ENCODE measurements at places on chromosomes 5 and 9. TPM values are rescaled to one million over a fixed set of nuclear protein-coding genes. Genes with fewer than 3 reads are reported as not detected.

IFNA2 gene
- total RNA-seq, result not detected

DIPK1B gene
- total RNA-seq, result 6.3 TPM

ITK gene
- total RNA-seq, result 2.8 TPM

INSL6 gene
- total RNA-seq, result not detected

- no peak for DNase-seq
Observed at GRCh38 chr5:171820561-171820960, 34.9 kb downstream of the SMIM23 start.

- DNase-seq, result no peak
Observed at GRCh38 chr5:67316695-67317094, 120.1 kb upstream of the CD180 start.

GRCh38 chr9:89844535-89844934 lies 239.7 kb downstream of the GADD45G start:
- DNase-seq, result no peak

GRCh38 chr9:112787978-112788377 lies 37.4 kb downstream of the SNX30 start:
- no peak for DNase-seq

DNA sequence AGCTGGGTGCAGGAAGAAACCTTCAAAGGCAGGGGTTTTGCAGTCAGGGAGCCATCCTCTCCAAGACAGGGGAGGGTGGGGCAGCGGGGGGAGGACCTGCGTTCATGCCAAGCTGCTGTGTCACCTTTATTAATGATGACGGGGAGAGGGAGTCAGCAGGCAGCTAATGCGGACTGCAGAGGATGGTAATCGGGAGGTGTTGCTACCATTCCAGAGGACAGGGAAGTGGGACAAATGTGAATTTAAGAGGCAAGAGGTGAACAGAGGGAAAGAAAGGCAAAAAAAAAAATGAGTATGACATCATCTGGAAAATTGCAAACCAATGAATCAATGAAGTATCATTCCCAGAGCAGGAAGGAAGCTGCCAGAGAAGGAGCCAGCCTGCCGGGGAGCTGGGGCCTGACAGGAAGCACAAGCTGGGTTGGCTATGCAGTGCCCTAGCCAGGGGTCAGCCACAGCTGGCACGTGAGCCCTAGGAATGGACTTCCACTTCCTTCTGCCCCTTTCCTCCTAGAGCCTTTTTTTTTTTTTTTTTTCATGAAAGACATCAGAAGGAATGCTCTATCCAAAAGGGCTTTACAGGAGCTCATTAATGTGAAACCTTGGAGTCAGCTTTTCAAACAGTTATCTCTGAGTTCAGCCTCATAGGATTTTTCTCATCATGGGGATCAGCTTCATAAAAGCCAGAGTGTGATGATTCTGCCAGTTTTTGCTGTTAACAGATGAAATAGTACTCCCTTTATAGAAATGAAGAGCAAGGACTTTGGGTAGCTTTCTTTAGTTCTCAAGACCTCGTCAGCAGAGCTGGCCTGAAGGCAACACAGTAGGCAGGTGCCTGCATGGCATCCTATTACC lies 9.2 kb downstream of the INSYN2B start:
- DNase-seq, result no peak

DNA sequence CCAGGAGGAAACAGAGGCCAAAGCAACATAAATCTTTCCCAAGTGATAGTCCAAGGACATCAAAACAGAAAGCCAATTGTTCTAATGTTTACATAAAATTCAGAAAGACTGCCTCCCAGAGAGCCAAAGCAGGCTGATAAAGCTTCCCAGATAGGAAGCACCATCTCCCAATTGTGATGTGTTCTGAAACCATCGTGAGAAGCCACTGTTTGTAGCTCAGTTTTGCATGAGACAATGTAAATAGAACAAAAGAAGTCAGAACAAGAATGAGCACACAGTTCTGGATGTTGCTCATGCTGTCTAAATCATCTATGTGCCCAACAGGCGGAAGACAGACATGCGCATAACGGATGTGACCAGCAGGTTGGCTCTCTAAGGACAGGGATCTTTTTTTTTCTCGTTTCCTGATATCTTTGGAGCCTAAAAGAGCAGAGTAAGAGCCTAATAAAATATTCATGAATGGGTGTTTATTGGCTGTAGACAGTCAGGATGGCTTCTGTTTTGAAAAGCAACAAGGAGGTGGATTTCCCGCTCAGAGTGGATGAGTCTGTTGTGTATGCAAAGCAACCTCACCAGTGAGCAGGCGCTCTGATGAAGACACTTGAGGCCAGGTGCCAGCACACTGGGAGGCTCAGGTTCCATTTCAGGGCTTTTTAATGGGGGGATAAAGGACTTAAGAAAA lies 113.6 kb downstream of the GNA14 start:
- no peak for DNase-seq

GRCh38 chr5:60346393-60346792 lies 353.6 kb downstream of the DEPDC1B start:
- no peak for DNase-seq

DNA sequence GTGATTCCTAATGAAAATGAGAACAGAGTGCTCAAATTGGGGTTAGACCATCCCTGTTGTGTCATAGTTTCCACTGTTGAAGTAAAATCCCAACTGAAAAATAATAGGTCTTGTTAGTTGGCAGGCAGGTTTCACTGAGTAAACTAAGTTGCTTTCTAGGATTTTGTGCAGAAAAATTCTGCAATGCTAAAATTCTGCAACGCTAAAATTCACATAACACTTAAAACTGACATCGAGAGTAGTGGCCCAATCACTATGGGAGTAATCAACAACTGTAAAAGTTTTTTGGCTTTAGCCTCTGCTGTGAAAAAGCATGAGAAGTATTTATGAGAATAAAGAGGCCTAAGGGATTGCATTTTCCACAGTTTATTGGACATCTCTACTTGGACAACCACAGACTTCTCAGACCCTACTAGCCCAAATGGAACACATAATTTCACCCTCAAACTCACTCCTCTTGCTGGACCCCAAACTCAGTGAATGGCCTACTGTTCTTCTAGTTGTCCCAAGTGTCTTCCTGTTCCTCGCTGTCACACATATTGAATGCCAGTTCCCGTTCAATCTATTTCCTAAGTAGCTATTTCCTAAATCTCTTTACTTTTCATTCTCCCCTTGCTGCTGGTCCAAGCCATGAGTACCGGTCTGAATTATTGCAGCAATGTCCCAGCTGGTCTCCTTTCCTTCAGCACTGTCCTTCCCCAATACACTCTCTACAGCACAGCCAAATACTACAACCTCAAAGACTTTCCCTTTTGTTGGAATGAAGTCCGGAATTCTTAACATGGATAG lies 355.4 kb downstream of the PDE4D start:
- no peak for DNase-seq

GRCh38 chr9:136313111-136314055 lies 9.5 kb upstream of the CCDC187 start:
- DNase-seq, result no peak

DNA sequence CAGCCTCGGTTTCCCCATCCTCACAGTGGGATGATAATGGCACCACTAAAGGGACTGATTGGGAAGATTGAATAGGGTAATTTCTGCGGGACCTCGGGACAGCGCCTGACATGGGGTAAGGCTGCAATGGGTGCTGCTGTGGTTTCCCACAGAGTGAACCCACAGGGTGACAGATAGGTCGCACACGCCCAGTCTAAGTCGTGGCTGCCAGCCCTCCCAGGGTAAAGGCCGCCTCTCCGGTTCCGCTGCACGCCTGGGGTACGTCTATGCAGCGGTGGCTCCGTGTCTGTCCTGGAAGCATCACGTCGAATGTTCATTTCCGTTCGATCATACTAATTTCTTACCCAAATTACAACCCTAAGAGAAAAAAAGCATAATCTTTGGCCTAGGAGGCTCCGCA lies 631 bp downstream of the CFAP77 start:
- no peak for DNase-seq

DNA sequence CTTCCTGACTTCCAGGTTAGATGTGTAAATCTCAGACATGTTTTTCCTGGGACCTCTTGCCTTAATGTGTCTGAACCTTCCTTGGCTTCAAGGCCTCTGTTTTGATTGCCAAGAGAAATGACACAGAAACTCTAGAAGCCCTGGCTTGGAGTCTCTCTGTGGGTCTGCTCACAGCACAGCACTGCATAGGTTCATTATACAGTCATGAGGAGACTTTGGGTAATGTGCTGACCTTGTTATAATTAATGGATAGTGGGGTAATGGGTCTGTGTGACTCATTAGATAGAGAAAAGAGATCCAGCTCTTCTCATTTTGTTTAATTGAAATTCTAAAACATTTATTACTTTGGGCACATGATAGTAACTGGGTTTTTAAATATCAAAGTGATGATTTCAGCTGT lies 175.8 kb upstream of the GLRA1 start:
- no peak for DNase-seq

GRCh38 chr9:83629433-83630104 lies 6.6 kb downstream of the IDNK start:
- no peak for DNase-seq

- no peak for DNase-seq
Observed at GRCh38 chr5:4387290-4387689, 752.8 kb upstream of the ADAMTS16 start.

GRCh38 chr5:136036293-136036911 lies 7.6 kb downstream of the TGFBI start:
- no peak for DNase-seq

GRCh38 chr5:41869151-41869723 lies 988 bp downstream of the OXCT1 start:
- DNase-seq, result no peak

GRCh38 chr9:37801959-37802711 lies 1.5 kb downstream of the DCAF10 start:
- DNase-seq, result no peak

DNA sequence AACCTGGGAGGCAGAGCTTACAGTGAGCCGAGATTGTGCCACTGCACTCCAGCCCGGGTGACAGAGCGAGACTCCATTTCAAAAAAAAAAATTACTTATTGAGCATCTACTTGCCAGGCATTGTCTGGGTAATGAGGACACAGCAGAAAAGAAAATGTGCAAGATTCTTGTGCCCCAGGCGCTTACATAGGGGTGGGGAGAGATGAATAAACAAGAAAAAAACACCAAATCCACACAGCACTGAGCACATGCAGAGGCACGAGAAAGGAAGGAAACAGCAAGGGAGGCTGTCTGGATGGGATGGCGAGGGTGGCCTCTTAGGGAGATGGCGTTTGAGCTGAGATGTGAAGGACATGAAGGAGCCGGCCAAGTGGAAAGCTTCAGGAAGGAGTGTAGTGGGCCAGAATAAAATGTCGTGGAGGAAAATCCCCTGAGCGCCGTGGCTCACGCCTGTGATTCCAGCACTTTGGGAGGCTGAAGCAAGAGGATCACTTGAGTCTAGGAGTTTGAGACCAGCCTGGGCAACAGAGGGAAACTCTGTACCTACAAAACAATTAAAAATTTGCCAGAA lies 13.9 kb downstream of the DYNC2I2 start:
- no peak for DNase-seq

GRCh38 chr5:6774721-6775204 lies 61.5 kb downstream of the TENT4A start:
- DNase-seq, result no peak

GRCh38 chr9:96137671-96138429 lies 164.1 kb downstream of the HSD17B3 start:
- no peak for DNase-seq

GRCh38 chr5:111779922-111780292 lies 22.9 kb upstream of the NREP start:
- DNase-seq, result no peak

- DNase-seq, result no peak
Observed at GRCh38 chr5:104050436-104050835, 487.8 kb upstream of the NUDT12 start.

DNA sequence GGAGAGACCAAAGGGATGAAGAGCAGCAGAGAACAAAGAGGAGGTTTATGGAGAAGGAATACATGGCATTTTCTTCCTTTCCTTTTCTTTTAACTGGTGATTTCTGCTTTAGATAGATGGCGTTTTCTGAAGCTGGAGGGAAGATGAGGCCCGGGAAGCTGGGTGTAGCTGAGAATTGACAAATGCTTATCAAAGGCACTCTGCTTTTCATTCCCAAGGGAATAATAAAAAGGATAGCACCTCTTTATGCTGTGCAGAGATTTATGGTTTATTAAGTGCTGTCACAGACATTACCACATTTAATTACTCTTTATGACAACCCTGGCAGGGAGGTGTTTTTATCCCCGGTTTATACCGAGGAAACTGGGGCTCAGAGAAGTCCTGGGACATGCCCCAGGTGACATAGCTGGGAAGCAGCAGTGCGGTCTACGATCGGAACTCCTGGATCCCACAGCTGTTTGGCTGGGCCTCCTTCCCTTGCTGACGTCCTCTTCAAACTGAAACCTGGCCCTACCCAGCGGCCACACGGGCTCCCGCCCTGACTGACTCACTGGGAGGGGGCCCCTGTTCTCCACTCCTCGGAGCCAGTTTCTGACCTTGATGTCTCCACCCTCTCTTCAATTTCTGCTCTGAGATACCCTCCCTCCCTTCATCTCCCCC lies 8.2 kb upstream of the EPB41L4B start:
- no peak for DNase-seq

DNA sequence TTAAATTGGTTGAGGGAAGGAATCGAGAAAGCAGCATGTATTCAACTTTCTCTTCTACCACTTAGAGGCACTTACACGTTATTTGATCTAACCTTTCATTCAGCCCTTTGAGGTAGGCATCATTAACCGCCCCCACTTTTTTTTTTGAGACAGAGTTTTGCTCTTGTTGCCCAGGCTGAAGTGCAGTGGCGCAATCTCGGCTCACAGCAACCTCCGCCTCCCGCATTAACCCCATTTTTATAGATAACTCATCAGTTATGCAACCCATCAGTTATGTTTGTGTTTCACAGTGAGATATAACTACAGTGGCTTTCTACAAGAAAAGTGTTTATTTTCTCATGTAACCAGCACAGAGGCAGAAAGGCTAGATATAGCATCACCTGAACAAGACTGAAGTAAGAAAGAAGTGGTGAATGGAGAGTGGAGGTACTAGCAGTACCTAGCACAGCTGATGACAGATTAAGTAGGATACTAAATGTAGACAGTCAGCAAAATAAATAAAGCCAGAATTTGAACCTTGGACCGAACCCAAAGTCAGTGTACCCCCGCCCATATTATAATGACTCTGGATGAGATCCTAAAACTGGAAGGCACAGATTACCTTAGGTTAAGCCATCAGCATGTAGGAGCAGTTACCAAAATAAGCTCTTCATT lies 91.2 kb downstream of the PJA2 start:
- DNase-seq, result no peak

GRCh38 chr5:40021007-40021406 lies 596.2 kb upstream of the DAB2 start:
- DNase-seq, result no peak

DNA sequence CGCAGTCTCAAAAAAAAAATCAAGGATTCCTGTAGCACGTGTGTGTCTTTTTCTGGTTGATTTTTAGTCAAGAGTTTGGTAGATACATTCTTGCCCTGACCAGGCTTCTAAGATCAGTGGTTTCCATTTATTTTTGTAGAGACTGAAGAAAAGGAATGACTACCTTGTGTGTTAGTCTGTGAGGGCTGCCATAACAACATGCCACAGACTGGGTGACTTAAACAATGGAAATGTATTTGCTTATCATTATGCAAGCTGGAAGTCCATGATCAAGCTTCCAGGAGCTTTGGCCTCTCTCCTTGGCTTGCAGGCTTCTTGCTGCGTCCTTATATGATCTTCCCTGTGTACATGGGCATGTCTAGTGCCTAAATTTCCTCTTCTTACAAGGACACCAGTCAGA lies 127.0 kb downstream of the CCDC192 start:
- no peak for DNase-seq

Measured in esophagus squamous epithelium (tissue), 5 donors.